Cardiac septum (tissue), 1 donor: ENCODE measurements at places on chromosomes 2 and 18. TPM values are rescaled to one million over a fixed set of nuclear protein-coding genes. Genes with fewer than 3 reads are reported as not detected.

- DNase-seq, result no peak
Observed at GRCh38 chr2:162212366-162212765, 30.9 kb downstream of the FAP start.

DNA sequence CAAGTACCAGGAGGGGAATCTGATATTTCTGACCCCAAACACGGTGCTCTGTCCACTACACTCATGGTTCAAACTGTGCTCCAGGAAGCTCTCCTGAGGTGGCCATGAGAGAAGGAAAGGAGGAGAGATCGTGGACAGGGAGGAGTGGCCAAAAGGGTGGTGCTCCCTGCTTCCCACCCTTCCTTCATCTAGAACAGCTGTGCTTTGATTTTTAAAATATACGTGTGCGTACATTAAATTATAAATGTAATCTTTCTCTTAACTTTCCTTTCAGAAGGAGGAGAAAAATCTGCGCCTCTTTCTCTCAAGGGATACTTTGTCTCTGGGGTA is 8.2 kb upstream of the CHRNA1 start:
- no peak for DNase-seq

- no peak for DNase-seq
Observed at GRCh38 chr18:76476665-76477561, 18.1 kb downstream of the ZNF516 start.

The C2orf72 gene
- total RNA-seq, result 0.08 TPM

GRCh38 chr2:132439703-132440398 is 23.2 kb downstream of the GPR39 start:
- DNase-seq, result no peak

DNA sequence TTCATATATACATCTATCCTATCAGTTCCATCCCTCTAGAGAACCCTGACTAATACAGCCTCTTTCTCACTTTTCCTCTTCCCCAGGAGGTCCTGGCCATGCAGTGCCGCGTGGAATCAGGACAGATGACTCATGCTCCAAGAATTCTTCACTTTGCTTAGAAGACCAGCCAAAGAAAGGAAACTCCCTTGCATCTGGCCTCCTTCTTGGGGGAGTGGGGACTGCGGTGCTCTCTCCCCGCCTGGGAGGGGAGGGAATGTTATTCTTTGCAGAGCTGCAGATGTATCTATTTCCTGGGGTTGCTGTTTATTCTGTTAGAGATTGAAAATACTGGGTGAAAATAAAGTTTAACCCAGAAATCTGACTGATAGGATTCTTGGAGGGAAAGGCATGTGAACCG is 111.5 kb upstream of the SH3BP4 start:
- DNase-seq, result peak; percentile 71
